Aorta (tissue), 5 donors: ENCODE measurements at places on chromosomes 16 and 17. TPM values are rescaled to one million over a fixed set of nuclear protein-coding genes. Genes with fewer than 3 reads are reported as not detected.
A peak's percentile ranks its signal among the peaks of the same experiment; 100 is the strongest.

DNA sequence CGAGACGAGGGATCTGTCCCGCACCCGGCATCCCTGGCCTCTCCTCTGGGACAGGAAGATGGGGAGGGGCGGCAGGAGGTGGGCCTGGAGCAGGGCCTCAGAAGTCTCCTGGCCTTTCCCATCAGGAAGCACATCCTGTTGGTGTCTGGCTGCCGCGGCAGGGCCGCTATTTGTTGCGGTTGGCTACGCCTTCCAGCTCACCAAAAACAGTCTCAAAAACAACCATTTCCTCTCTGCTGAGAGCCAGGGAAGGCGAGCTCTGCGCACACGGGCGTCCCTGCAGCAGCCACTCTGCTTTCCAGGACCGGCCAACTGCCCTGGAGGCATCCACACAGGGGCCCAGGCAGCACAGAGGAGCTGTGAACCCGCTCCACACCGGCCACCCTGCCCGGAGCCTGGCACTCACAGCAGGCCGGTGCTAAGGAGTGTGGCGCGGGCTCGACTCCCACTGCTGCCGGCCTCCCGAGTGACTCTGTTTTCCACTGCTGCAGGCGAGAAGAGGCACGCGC lies at the start of gene TMEM204:
TSS of gene TMEM204 (plus strand) at position 224 of the 509 bp plus-strand sequence. CDS start 610 bp downstream, outside the sequence.
- peak; percentile 88 for DNase-seq

DNA sequence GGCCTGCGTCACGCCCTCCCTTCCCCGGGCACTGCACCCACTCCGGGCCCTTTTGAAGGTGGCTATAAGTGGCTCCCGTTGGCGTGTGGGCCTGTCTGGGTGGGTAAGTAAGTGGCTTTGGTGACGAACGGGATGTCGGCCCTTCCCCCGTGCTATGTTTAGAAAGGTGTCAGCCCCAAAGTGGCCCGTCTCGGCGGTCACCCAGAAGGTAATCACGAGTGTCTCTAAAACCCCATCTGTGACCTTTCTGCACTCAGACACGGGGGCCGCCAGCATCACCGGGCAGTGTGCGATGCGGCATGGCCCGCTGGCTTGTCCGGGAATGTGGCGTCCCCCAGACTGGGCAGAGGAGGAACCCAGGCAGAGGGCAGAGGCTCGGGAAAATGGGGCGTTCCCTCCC lies 88.2 kb downstream of the IRX5 start:
- no peak for DNase-seq

DNA sequence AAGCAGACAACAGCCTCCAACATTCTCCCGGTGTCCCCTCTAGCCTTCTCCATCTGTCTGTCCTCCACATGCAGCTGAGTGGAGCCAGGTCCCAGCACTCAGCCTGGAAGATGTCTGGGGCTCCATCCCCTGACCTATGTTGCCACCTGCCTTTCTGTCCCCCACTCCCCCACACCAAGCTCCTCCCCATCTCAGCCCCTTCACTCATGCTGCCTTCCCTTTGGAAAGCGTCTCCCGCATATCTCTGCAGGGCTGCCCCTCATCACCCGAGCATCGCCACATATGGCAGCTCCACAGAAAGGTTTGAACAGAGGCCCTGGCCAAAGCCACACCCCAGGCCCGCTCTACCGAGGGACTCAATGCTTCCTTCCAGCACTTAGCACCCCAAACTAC lies 24.2 kb downstream of the NSMCE1 start:
- no peak for DNase-seq

DNA sequence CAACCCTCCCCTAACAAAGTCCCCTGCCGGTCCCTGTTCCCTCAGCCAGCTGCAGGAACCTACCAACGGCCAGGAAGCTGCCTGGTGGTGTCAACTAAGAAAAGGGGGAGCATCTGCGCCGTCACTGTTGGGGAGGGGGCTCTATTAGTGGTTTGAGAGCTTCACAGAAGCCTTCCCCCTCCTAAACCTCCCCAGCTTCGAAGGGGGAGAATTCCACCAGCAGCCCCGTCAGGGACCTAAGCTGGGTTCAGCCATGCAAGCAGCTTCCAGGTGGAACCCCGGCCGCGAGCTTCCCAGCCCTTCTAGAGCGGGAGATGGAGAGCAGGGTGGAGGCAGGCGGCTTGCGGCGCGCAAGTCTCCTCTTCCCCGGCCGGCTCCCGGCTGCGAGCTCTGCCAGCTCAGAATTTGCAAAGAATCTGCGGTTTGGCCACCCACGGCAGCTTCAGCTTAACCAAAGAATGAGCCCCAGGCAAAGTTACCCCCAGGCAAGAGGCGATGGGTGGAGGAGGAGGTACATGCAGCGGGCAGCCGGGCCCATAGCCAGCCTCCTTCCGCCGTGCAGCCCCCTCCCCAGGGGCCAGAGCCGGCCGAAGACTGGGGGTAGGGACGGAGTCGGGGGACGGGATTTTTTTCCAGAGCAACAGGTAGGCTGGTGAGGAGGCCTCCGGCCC lies 33.7 kb downstream of the DDX19A start:
- DNase-seq, result peak; percentile 76

GRCh38 chr16:68839831-68840230 lies 3.5 kb upstream of the TANGO6 start:
- DNase-seq, result no peak

DNA sequence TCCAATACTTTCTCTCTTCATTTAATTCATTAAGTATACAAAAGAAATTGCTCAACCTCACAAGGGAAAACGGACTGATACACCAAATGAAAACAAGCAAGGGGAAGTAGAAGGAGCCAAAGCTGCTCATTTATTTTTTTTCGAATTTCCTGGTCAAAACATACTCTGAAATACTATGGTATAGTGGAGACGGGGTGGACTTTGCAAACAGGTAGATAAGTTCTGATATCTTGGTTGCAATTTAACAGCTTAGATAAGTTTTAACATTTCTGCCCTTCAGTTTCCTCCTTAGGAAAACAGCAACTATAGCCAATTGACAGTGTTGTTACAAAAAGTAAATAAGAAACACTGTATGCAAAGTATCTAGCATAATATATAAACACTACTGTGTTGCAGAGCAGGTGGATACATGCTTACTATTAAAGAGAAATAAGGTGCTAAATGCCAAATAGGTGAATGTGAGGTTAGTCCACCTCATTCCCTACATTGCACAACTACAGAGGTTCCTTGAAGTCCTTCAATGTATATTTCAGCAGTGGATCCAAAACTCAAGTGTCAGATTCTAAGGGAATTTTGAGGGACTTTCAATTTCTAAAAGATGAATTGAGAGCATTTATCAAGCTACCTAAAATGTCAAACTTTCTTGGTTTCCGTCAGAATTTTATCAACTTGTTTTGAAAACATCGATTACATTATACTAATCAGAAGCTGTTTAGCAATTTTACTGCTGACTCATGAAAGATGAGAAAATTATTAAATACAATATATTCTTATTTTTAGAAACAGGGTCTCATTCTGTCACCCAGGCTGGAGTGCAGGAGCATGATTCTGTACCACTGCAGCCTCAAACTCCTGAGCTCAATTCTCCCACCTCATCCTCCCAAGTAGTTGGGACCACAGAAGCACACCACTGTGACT lies 11.0 kb downstream of the CCDC47 start:
- no peak for DNase-seq

DNA sequence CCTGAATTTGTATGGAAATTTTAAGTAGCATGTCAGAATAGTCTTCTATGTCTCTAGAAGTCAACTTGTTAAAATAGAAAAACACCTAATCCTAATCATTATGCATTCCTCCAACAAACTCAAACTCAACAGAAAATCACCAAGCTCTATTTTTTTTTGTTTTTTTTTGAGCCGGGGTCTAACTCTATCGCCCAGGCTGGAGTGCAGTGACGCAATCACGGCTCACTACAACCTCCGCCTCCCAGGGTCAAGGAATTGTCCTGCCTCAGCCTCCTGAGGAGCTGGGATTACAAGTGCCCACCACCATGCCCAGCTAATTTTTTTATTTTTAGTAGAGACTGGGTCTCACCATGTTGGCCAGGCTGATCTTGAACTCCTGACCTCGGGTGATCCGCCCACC lies 9.8 kb downstream of the TMEM231 start:
- no peak for DNase-seq

- no peak for DNase-seq
Observed at GRCh38 chr16:16861546-16861945, 482.6 kb downstream of the NPIPA7 start.

The GALR2 gene
- total RNA-seq, result not detected

The PRR35 gene
- not detected for total RNA-seq
